ENCODE measurements at places on chromosomes 1 and 21.

DNA sequence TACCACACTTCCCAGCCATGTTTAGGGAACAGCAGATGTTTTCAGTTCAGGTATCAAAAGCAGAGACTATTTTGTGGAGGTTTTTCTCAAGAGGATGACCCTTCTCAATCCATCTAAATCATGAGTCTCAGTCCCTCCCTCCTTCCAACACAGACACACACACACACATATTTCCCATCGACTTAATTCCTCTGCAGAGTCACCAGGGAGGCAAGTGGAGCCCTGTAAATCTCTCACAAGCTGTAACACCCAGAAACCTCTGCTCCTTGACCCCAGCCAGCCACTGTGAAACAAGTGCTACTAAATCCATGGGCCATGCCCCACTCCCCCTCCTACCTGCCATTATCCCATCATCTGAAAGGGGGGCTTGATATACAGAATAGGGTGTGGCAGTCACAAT is 10.6 kb upstream of the KCND3 start:
- H3K27me3 ChIP-seq, result peaks cover 30% of the 10 kb centered on the region
- no peak for DNase-seq
- H3K4me1 ChIP-seq, result peaks cover 11% of the 10 kb centered on the region
- H3K36me3 ChIP-seq, result no peaks in the 10 kb centered on the region
- no peak overlapping the region for H3K4me3 ChIP-seq
- peak overlapping the region; percentile 78 for H3K27ac ChIP-seq

DNA sequence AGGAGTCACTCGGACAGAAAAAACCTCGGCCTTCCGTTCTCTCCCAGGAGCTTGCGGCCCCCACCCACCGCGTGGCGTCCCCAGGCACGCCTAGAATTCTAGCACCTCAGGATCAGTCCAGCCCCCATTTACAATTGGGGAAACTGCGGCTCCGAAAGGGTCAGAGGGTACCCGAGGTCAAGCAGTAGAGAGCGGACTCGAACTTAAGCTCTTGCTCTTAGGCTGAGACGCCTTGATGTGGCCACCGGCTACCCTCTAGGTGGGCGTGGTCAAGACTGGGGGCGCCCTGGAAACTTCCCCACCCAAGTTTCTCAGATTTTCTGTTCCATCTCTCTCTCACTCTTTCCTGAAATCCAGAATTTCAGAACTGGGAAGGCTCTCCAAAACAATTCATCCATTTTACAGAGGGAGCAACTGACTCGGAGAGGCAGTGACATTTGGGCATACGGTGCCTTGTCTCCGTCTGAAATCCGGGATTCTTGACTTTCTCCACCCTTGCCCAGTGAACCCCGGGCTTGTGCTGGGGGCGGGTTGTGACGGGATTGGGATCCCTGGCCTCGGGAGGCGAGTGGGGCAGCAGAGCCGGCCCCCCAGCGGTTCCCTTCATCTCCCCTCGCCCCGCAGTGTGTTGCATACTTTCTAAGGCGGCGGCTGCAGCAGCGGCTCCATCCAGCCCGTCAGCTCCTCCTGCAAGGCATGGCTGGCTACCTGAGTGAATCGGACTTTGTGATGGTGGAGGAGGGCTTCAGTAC is 777 bp downstream of the AZIN2 start:
- peak; percentile 35 for DNase-seq
- peaks cover 53% of the 10 kb centered on the region for H3K27me3 ChIP-seq
- H3K36me3 ChIP-seq, result no peaks in the 10 kb centered on the region
- peaks cover 21% of the 10 kb centered on the region for H3K4me1 ChIP-seq
- H3K4me3 ChIP-seq, result peak overlapping the region; percentile 86
- H3K27ac ChIP-seq, result no peak overlapping the region

DNA sequence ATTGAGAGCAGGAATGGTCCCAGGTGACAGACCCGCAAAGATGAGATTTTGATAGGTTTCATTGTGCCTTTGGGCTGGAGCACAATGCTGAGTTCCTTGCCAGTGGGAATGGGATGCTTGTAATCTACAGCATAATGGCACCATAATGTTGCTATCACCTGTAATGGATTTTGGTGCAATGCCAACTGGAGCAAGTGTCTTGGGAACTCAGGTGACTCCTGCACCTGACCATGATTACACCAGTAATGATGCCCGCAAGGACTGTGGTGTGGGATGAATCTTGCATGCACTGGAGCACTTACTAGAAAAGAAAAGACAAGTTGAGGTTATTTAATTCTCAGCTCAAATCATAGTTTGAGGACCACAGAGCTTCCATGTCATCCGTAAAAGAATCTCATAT is 96.7 kb downstream of the PTPRU start:
- H3K27me3 ChIP-seq, result peaks cover 20% of the 10 kb centered on the region
- H3K4me1 ChIP-seq, result peaks cover 22% of the 10 kb centered on the region
- H3K27ac ChIP-seq, result no peak overlapping the region
- H3K36me3 ChIP-seq, result peaks cover 1% of the 10 kb centered on the region

GRCh38 chr1:217261636-217262035 is 369.3 kb downstream of the GPATCH2 start:
- no peaks in the 10 kb centered on the region for H3K36me3 ChIP-seq
- DNase-seq, result no peak
- H3K27ac ChIP-seq, result no peak overlapping the region
- no peak overlapping the region for H3K4me3 ChIP-seq

- no peak overlapping the region for H3K4me3 ChIP-seq
- DNase-seq, result no peak
Measured at GRCh38 chr1:100343897-100344296, 8.4 kb upstream of the CDC14A start.

GRCh38 chr1:2353551-2354438 is 37.6 kb downstream of the MORN1 start:
- peaks cover 50% of the 10 kb centered on the region for H3K4me1 ChIP-seq
- H3K27ac ChIP-seq, result peak overlapping the region; percentile 78
- no peaks in the 10 kb centered on the region for H3K36me3 ChIP-seq
- H3K27me3 ChIP-seq, result peaks cover 6% of the 10 kb centered on the region

- H3K27ac ChIP-seq, result no peak overlapping the region
- no peaks in the 10 kb centered on the region for H3K27me3 ChIP-seq
- peaks cover 2% of the 10 kb centered on the region for H3K36me3 ChIP-seq
- no peak overlapping the region for H3K4me3 ChIP-seq
Measured at GRCh38 chr1:59500950-59501742, 204.3 kb downstream of the FGGY start.

DNA sequence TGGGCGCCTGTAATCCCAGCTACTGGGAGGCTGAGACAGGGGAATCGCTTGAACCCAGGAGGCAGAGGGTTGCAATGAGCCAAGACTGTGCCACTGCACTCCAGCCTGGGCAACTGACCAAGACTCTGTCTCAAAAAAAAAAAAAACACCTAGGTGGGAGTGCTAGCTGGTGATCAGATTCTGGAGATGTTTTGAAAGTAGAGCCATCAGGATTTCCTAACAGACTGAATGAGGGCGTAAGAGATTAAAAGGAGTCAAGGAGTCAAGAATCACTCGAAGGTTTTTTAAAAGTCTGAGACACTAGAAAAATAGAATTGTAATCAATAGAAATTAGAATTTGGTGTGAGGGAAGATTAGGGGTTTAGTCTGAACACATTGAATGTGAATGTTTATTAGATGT is 73.8 kb downstream of the HSF2BP start:
- no peak for DNase-seq
- no peak overlapping the region for H3K4me3 ChIP-seq
- H3K4me1 ChIP-seq, result peaks cover 33% of the 10 kb centered on the region

- H3K36me3 ChIP-seq, result peaks cover 22% of the 10 kb centered on the region
- no peaks in the 10 kb centered on the region for H3K27me3 ChIP-seq
- H3K27ac ChIP-seq, result no peak overlapping the region
- peak; percentile 63 for DNase-seq
- peaks cover 6% of the 10 kb centered on the region for H3K4me1 ChIP-seq
- no peak overlapping the region for H3K4me3 ChIP-seq
Measured at GRCh38 chr1:235417086-235417697, 50.0 kb downstream of the TBCE start.

GRCh38 chr1:45644661-45645060 is 20.8 kb upstream of the CCDC17 start:
- DNase-seq, result no peak
- H3K36me3 ChIP-seq, result peaks cover 64% of the 10 kb centered on the region
- H3K4me1 ChIP-seq, result no peaks in the 10 kb centered on the region

DNA sequence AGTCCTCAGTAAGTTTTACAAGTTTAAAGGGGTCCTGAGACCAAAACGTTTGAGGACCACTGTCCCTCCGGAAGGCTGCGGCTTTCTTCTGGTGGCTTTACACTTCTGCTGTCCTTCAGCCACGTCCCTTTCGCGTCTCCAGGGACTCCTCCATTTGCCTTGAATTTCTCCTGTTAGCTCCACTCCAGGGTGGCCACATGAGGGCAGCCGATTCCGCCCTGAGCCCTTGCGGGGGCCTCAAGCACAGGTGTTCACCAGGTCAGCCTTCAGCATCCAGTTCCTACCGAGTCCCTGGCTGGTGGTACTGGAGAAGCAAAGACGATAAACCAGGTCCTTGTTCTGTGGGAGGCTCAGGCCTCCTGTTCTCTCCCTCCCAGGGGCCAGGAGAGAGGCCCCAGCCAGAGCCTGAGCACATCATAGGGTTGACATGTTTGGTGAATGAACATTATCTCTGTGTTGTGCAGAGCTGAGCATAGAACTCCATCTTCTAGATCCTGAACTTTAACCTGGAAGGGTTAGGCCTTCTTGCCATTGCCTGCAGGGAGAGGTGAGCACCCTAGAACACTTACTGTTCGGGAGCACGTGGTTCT is 27.4 kb upstream of the COQ8A start:
- no peaks in the 10 kb centered on the region for H3K36me3 ChIP-seq
- peak overlapping the region; percentile 19 for H3K27ac ChIP-seq
- peak; percentile 54 for DNase-seq
- no peaks in the 10 kb centered on the region for H3K4me1 ChIP-seq
- no peaks in the 10 kb centered on the region for H3K27me3 ChIP-seq

DNA sequence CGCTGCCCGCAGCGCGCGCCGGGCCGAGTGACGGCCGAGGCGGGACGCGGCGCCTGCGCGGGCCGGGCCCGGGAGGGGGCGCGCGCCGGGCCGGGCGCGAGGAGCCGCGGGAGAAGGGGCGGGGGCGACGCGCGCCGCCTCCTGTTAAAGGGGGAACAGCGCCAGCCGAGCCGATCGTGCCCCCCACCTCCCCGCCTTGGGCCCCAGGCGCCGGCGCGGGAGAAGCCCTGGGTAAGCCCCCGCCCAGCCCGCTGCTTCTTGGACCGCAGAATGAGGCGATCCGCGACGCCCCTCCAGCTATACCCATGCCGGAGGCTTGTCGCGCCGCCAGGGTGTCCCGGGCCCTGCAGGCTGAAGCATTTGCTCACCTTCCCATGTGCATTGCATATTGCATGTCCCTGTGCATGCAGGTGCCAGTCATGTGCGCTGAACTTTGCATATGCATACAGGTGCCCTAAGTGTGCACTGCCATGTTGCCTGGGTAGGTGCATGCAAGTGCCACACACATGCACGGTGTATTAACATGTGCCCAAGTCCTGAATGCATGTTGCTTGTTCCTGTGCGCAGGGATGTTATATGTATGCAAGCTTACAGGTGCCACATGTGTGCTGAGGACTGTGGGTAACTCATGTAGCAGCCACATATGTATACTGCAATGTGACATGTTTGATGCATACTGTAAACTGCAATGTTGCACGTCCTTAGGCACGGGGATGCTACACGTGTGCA is at the start of gene ADGRB2:
Gene ADGRB2 (minus strand): TSS at position 29 of the 729 bp plus-strand sequence. CDS start 7,119 bp downstream, outside the sequence.
- H3K36me3 ChIP-seq, result no peaks in the 10 kb centered on the region
- no peak within 1 kb of the TSS for H3K27ac ChIP-seq
- DNase-seq, result peak; percentile 65
- peaks cover 75% of the 10 kb centered on the region for H3K4me1 ChIP-seq
- peak within 1 kb of the TSS; percentile 85 for H3K4me3 ChIP-seq
- peaks cover 54% of the 10 kb centered on the region for H3K27me3 ChIP-seq

DNA sequence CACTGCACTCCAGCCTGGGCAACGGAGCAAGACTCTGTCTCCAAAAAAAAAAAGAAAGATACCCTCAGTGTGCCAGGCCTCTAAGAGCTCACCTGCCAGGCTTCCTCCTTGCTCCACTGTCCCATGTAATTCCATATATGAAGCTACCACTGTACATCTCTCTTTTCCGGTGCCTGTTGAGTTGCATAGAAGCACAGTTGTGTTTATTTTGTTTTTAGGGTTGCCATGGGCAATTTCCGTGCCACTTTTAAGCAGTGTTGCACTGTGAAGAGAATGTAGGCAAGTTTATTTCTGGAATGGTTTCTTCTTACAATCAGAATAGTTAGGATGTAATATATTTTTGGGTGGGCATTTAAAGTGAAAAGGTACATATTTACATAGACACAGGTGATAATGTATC is 23.3 kb downstream of the MR1 start:
- no peak overlapping the region for H3K4me3 ChIP-seq
- no peak for DNase-seq
- no peak overlapping the region for H3K27ac ChIP-seq

DNA sequence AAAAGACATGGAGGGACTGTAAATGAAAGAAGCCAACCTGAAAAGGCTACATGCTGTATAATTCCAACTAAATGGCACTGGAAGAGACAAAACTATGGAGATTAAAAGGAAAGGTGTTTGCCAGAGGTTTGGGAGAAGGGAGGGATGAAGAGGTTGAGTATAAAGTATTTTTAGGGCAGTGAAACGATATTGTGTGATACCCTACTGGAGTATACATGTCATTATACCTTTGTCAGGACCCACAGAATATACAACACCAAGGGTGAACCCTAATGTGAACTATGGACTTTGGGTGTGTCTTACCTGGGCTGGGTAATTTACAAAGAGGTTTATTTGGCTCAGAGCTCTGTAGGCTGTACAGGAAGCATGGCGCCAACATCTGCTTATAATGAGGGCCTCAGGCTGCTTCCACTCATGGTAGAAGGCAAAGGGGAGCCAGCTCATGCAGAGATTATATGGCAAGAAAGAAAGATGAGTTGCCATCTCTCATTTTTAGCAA is 73.4 kb downstream of the CD2 start:
- peaks cover 4% of the 10 kb centered on the region for H3K27me3 ChIP-seq
- H3K36me3 ChIP-seq, result no peaks in the 10 kb centered on the region
- H3K4me3 ChIP-seq, result no peak overlapping the region
- no peak overlapping the region for H3K27ac ChIP-seq

GRCh38 chr1:246479061-246479460 is 28.0 kb downstream of the SMYD3 start:
- H3K36me3 ChIP-seq, result no peaks in the 10 kb centered on the region
- H3K4me3 ChIP-seq, result no peak overlapping the region
- DNase-seq, result no peak
- H3K27me3 ChIP-seq, result no peaks in the 10 kb centered on the region

- no peak overlapping the region for H3K4me3 ChIP-seq
- H3K27ac ChIP-seq, result no peak overlapping the region
- peaks cover 5% of the 10 kb centered on the region for H3K36me3 ChIP-seq
- H3K4me1 ChIP-seq, result no peaks in the 10 kb centered on the region
Measured at GRCh38 chr1:178142806-178143205, 48.9 kb downstream of the RASAL2 start.
